Endodermal cell (in vitro differentiated cells): ENCODE measurements at places on chromosomes 4 and X.

GRCh38 chr4:153758136-153758535 lies 1.7 kb downstream of the RNF175 start:
- peak; percentile 72 for DNase-seq

GRCh38 chr4:123788577-123788976 lies 392.0 kb downstream of the SPRY1 start:
- no peak for DNase-seq

DNA sequence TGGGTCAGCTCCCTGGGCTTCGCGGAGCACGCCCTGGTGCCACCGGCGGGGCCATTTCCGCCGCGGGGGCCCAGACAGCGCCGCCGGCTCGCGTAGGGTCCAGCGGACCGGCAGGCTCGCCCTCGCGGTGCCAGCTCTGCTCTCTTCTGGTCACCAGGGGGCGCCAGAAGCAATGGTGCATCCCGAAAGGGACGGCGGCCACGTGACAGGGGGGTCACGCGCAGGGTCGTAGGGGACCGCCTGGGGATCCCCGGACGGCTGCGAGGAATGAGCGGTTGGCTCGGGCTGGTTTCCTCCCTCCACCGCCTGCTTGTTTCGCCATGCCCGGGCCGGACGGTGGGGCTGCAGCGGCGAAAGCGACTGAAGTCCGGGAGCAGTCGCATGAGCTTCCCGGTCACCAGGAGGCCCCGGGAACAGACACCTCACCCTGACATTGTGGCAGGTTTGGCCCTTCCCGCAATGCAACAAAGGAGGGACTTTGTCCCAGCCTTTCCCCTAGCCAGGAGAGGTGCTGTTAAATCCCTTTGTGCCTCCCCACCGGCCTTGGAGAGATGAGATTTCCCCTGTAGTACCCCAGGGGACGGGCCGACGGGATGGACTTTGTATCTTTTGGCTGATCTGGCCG lies 15.8 kb downstream of the ZCCHC12 start:
- DNase-seq = peak; percentile 95

- DNase-seq = peak; percentile 71
Measured at GRCh38 chr4:188372829-188373228, 233.6 kb downstream of the TRIML1 start.

- no peak for DNase-seq
Measured at GRCh38 chrX:154356596-154356995, 17.8 kb downstream of the FLNA start.
